ENCODE measurements at places on chromosomes 2 and 18.

- DNase-seq, result no peak
These were observed 162.6 kb downstream of the FMNL2 start for GRCh38 chr2:152497481-152498052.

GRCh38 chr2:99085421-99085820 is 56.1 kb upstream of the C2orf15 start:
- peak; percentile 8 for DNase-seq

- peak; percentile 93 for DNase-seq
These were observed 1.4 kb downstream of the NOL4 start for GRCh38 chr18:34223164-34223892.

DNA sequence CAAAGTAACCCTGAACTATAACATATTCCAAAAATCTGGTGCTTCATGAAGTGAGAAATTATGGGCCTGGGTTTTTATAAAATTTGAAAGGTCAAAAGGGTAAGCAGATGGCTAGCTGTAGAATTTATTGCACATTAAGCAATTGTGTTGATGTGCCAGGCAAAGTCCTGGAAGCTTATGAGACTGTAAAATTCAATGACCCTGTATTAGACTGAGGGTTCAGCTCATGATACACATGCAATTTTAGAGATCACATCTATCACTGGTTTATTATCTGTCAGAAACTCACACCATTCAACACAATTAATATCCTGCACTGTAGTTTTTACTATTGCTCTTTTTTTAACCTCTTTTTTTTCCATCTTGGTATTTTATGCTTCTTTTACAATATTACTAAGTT is 1162.6 kb upstream of the SLC39A10 start:
- no peak for DNase-seq

DNA sequence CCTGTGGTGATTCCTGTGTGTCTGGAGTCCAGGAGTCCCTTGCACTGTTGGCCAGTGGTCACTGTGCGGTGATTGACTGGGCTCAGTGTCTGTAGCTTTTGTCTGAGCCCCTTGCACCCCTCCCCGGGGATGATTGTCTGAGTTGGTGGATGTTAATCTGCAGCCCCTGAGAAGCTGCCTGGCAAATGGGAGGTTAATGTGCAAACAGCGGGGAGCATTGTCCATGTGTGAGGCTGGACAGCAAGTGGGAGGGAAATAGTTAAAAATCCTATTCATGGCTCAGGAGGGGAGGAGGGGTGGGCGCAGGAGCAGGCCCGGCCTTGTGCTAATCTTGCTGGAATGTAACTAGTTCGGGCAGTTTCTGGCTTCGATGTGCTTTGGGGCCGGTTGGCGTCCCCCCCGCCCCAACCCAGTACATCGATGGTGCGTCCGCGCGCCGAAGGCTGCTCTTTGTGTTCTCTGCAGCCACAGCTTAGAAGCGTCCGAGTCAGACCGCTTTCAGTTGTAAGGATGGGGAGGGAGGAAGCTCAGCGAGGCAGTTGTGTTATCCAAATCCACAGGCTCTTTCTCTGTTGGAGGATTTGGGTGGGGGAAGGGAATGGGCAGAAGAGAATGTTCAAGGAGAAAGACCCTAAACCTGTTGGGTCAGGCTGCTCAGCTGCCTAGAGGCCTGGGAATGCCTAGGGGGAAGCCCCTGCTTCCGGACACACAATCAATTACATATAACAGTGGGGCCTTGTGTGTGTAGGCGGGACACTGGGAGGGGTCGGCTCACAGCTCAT is 71.8 kb downstream of the TGOLN2 start:
- DNase-seq, result no peak

DNA sequence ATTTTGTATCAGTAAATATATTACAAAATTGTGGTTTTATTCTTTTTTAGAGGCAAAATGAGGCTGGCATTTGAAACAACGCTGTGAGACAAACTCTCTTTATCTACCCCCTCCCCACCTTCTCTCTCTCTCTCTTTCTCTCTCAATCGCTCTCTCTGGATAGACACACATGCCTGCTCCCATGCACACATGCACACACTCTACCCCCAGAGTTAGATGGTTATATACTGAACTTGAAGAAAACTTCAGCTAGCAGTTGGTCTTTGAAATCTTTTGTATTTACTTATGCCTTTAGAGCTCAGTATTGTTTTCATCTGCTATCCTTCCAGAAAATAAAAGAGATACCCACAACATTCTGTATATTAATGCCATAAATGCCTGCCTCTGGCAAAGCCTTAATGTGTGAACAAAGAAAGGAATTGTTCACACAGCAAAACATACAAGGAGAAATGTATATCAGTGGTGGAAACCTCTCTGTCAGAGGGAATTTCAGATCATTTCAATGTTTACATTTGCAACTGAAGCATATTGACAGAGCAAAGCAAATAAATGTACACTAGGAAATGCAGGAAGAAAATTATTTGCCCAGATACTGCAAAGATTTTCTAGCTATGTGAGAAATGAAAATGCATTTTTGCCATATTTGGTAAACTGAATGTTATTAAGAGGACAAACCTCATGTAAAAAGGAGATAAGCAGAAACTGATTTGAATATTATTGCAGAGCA is 217.0 kb upstream of the UBE2E3 start:
- peak; percentile 47 for DNase-seq

- no peak for DNase-seq
These were observed 1150.9 kb downstream of the RPIA start for GRCh38 chr2:89842180-89842908.

DNA sequence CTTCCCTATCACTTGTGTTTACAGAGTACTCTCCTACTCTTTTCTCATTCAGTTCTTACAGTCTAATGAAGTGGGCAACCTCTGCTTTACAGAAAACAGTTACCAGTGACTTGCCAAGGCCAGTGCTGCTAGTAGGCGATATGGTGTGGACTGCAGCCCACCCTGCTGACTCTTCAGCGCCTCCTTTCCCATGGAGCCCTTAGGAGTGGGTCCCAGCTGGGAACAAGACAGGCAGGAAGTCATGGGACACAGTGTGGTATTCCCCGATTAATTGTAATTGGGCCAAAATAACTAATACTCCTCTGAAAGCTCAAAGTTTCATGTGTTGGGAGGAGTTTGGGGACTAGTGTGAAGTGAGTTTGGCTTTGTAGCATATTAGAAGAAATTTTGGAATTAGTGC is 120.1 kb upstream of the EML6 start:
- DNase-seq, result no peak

- DNase-seq, result no peak
These were observed 298.2 kb downstream of the SP3 start for GRCh38 chr2:173667014-173667413.

- DNase-seq, result no peak
These were observed 24.1 kb upstream of the RABL2A start for GRCh38 chr2:113602869-113603466.

GRCh38 chr18:78984941-78985784 is 5.5 kb downstream of the SALL3 start:
- DNase-seq, result peak; percentile 94

GRCh38 chr18:35348001-35348400 is 3.8 kb upstream of the ZNF24 start:
- no peak for DNase-seq

- no peak for DNase-seq
These were observed 35.3 kb upstream of the HDAC4 start for GRCh38 chr2:239436076-239436475.

DNA sequence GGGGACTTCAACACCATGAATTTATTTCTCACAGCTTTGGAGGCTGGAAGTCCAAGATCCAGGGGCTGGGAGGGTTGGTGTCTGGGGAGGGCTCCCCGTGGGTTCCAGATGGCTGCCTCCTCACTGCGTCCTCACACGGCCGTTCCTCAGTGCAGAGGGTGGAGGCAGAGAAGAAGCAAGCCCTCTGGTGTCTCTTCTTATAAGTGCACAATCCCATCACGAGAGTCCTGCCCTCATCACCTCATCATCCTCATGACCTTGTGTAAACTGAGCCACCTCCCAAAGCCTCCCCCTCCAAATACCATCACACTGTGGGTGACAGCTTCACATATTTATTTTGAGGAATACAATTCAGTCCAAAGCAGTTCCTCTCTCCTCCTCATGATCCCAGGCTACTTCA is 26.3 kb downstream of the TMEM163 start:
- DNase-seq, result peak; percentile 25

DNA sequence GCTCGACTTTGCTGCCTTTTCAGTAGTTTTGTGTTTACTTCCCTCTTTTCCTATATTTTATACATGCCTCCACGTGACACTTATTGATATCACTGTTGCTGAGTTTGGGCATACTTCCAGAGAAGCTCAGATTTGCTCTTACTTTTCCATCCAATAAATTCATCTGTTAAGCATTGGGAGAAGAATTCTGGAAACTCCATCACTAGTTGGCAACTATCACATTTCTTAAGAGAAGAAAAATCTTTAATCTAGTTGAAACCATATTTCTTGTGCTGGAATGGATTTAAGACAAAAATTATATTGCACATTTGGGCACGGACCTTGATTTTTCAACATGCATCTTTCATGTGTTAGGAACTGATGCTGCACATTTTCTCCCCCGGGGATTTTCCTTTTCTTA is 52.6 kb upstream of the CPO start:
- DNase-seq, result no peak
